ENCODE measurements at places on chromosomes 4 and X.
A peak's percentile ranks its signal among the peaks of the same experiment; 100 is the strongest.

GRCh38 chrX:23668335-23668734 is 1.0 kb downstream of the PRDX4 start:
- DNase-seq, result no peak

DNA sequence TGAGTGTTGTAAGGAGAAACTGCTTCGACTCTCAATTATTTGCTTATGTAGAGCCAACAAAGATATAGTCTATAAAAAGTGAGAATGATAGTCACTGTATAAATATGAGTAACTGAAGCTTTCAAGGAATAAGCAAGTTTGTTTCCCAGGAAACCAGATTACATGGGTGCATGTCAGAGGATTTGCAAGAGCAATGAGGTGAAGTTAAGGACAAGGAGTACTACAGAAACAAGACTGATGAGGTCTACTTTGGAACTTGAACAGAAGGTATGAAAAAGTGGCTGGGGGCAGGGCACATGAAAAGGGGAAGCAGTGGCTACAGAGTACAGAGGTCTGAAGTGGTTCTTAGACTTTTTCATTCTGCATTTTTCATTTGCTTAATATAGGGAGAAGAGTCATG is 321.0 kb upstream of the CXXC4 start:
- DNase-seq, result no peak

DNA sequence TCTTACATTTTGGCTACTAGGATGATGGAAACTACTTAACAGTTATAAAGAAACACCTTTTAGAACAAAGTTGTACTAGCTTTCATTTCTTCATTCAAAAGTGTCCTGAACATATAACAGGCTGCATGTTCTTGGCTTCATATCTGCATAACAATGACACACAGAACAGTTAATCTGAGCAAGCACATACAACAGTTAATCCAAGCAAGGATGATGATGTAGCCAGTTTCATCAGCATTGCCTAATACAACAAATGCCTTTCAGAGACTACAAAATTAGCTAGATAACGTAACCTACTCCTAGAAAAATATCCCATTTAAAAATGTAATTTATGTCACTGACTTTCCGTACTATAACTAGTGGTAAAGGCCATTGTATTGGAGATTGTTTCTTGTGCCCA is 182.1 kb downstream of the SCFD2 start:
- DNase-seq, result no peak

GRCh38 chrX:38754102-38754790 is 47.0 kb upstream of the MID1IP1 start:
- DNase-seq, result peak; percentile 72

DNA sequence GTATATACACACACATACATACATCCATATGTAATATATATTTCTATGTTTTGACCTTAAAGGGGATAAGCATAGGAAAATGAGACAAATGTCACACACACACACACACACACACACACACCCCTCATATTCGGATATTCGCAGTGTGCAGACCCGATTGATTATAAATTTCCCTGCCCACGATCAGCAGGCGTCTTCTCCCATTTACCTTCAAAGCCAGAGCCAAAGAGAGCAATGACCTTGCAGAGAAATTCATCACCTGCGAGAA is 488 bp downstream of the GPRIN3 start:
- no peak for DNase-seq

- no peak for DNase-seq
Measured at GRCh38 chr4:28225689-28226353, 1365.2 kb downstream of the STIM2 start.

DNA sequence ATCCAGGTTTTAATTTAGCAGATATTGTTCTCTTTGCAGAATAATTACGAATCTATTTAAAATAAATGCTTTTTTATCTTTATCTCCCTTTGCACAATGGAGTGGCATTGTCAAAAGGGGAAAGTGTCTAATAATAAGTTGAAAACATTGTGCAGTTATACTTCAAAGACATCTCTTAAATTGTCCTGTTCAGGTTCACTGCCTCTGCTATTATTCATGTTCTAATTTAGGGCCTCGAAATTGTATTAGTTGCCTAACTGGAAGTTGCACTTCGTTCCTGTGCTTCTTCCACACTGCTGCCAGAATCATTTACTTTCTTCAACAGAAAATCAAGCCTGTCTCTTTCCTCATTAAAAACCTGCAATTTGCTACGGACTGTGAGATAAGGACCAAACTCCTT is 150.5 kb upstream of the SPRY1 start:
- no peak for DNase-seq

DNA sequence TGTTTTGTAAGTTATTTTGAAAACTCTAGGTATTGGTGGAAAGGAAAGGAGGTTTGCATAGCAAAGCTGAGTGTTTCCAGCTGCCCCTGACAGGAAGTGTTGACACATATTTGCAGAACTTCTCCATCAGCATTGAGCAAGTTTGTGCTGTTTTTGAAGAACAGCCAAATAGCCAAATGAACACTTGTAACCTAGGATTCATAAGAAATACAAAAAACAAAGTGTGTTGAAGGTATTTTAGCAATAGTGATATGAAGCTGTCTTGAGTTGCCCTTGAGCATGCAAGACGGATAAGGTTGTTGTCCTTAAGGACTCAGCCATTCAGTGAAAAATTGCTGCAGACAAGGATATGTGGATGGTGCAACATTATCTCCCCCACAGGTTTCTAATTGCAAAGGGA is 68.3 kb upstream of the PGM2 start:
- DNase-seq, result peak; percentile 61

DNA sequence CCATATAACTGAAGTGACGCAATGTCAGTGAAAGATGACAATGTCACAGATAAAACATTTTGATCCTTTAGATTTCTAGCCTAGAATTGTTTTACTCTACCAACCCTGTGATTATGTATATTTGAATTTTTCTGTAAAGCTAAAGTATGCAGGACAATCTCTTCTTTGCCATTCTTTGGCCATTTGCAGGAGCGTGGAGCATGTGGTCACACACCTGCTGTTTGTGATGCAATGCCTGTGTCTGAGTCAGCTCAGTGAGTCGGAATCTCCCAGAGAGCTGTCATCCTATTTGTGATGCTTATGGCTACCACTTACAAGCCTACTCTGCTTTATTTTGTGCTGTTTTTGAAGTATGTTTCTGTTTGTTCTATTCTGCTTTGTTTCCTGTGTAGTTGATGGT is 214.5 kb downstream of the NAF1 start:
- peak; percentile 4 for DNase-seq

DNA sequence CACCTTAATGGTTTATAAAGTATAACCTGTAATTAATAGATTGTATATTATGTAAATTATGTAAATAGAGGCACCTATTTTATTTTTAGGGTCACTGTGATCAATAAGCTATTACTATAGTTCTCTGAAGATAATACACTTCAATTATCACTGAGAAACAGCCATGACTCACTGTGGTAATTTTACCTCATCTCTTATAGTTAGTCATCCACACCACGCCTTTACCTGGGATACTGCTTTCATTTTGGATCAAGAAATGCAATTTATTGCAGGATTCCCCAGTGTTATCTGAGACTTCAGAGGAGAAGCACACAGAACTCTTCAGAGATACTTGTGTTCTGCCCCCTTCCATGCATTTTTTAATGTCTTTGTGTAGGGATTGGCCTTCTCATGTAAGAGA is 348.1 kb upstream of the ATOH1 start:
- DNase-seq, result no peak

- DNase-seq, result no peak
Measured at GRCh38 chrX:120736989-120737388, 107.1 kb upstream of the C1GALT1C1 start.

- DNase-seq, result no peak
Measured at GRCh38 chr4:104519588-104519987, 24.9 kb upstream of the CXXC4 start.

DNA sequence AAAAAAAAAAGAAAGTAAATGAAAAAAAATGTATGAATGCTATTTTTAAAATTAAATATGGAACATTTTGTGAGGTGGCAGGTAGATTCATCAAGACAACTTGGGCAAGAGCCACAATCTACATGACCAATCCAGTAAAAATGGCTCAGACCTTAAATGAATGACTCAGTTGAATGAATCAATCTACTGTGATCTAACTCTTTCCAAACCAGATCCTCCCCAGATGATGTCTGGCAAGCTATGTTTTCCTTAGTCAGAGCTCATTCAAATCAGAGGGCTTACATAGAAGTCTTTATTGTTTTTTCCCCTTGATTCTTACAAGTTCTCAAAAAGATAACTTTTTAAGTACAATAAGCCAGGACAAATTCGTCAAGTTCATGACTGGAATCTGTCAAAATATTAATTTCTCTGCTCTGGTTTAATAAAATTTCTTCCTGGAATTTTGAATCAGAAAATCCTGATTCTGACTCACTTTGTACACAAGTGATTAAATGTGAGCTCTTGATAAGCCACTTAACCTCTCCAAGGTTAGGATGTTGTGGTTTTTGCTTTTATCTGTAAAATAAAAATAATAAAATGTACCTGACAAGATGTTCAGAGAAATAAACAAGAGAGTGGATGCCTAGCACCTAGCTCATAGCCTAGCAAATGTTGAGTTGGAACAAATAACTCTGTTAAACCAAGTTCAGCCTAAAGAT is 105.6 kb upstream of the SMIM31 start:
- no peak for DNase-seq

- DNase-seq, result no peak
Measured at GRCh38 chrX:108271397-108271787, 166.8 kb downstream of the COL4A6 start.

DNA sequence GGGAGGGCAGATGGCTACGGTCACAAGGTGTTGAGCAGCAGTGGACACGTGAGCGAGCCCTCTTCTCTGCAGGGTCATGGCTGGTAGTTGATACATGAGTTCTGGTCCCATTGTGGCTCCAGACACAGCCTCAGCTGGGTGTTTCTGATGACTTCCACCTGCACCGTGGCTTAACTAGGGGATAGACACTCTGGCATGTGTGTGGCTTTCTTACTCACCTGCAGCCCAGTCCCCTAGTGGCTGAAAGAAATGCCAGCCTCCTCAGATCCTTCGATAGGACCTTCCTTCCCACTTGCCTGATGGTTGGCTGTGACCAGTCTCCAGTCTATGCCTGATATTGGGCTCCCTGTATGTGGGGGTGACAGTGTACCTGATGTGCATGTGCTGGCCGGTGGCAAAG is 5.0 kb downstream of the GPR78 start:
- DNase-seq, result peak; percentile 52

GRCh38 chr4:156941940-156942548 is 29.6 kb downstream of the PDGFC start:
- DNase-seq, result no peak

DNA sequence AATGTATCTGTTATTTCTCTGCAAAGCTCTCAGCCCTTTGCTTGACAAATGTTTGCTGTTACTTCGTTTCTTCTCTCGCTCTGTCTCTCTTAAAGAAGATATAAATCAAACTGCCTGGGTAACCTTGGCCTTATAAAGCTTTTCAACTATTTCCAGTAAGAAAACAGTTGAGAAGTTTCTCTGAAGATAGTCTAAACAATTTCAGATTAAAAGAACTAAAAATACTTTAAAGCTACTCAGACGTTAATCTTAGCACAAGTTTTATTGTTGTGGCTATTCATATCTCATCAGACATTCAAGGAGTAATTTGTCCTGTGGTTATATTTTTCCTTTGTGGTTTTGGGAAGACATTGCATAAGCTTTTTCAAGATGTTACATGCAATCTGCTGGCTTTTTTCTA is 22.6 kb downstream of the HOPX start:
- DNase-seq, result no peak

GRCh38 chr4:177351622-177352244 is 42.1 kb downstream of the NEIL3 start:
- DNase-seq, result no peak

- DNase-seq, result no peak
Measured at GRCh38 chr4:80125252-80126177, 52.5 kb upstream of the ANTXR2 start.

DNA sequence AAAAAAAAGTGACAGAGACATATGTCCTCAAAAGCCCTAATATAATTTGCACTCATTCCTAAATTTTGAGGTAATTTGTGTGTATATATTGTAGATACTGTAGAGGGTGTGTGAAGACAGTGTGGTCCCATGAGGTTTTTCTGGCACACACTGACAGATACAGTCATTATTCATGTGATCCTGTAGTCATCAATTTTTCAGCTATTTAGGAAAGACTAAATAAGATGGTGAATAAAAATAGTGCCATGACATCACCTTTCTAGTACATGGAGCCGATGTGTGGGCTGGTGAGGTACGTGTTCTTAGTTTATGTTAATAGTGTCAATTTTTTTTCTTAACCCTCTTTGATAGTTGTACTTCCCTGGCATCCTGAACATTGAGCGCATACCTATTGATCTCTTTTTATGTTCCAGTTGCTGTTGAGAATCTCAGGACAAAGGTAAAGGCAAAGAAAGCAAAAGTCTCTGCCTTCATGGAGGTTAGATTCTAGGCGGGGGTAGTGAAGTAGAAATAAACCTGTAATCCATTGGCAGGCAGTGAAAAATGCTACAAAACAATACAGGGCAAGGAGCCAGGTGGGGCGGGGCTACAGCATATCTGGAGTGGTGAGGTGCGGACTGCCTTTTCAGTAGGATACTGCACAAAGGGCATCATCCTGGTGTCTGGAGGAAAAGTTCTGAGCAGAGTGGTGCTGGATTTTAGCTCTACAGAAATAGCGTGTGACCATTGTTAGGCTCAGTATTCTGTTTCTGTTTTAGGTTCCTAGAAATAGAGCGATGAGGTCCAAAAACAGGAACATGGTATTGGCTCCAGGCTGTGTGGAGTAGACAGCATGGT is 93.8 kb downstream of the ARHGAP10 start:
- DNase-seq, result no peak

- no peak for DNase-seq
Measured at GRCh38 chr4:2982012-2982411, 18.6 kb downstream of the GRK4 start.

- no peak for DNase-seq
Measured at GRCh38 chr4:186887291-186887700, 163.6 kb upstream of the FAT1 start.

GRCh38 chr4:2136726-2137125 is 77.6 kb downstream of the NAT8L start:
- no peak for DNase-seq

GRCh38 chrX:112614640-112615039 is 65.1 kb downstream of the LHFPL1 start:
- DNase-seq, result no peak

GRCh38 chr4:121711263-121712000 is 14.7 kb upstream of the ANXA5 start:
- peak; percentile 96 for DNase-seq
